ENCODE measurements at places on chromosomes 11 and 22.
A peak's percentile ranks its signal among the peaks of the same experiment; 100 is the strongest.

DNA sequence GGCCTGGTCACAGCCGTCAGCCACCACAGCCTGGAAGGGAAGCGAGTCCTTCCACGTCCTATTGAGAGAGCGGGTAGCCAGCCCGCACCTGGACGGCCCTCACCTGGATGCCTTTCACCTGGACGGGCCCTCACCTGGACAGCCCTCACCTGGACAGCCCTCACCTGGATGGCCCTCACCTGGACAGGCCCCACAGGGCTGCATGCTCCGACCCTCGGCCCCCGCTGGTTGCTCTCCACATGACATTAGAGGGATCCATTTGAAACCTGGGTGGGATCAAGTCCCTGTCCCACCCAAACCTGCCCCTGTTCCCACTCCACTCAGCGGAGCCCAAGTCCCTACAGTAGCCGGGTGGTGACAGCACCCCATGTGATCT is 3.7 kb downstream of the C1QTNF6 start:
- no peak for DNase-seq

DNA sequence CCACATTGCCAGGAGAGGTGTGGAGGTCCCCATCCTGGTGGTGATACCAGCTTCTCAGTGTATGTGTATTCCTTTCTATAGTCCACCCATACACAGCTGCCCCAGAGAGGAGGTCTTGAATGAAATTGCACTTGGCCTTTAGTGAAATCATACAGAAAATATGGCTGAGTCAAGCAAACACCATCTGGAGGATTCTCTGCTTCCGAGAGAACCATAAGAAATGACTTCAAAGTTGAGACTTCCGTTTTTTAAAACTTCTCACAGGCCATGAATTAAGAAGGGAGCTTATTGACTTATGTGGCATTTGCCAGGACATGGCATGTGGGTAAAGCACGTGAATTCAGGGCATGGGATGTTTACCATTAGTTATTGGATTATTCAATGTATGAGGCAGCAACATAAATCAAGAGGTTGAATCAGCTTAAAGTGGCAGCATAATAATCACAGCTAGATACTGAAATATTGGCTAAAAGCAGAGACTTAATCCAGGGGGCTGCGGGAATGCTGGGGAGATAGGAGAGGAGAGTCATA is 119.1 kb upstream of the MTNR1B start:
- no peak for DNase-seq

DNA sequence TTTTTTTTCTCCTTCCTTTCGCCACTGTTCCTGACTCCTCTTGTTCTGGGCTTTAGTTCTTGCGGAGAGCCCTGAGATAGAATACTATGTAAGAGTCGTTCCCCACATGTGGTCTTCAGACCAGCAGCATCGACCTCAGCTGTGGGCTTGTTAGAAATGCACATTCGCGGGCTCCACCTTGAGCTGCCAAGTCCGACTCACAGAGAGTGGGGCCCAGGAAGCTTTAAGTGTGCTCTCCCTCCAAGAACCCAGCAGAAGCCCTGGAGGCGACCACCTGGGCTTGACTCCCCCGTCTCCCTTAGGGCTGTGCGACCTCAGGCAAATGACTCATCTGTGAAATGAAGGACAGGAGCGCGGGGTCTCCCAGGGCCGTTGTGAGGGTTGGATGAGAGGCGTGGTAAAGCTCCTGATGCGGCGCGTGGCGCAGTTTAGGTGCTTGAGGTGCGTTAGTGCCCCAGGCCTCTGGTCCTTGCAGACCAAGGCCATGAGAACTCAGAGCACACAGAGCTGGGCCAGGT is 18.8 kb downstream of the SAMM50 start:
- no peak for DNase-seq

- no peak for DNase-seq
Measured at GRCh38 chr11:12662101-12662689, 12.0 kb upstream of the TEAD1 start.

- no peak for DNase-seq
Measured at GRCh38 chr11:134449713-134450112, 37.7 kb upstream of the B3GAT1 start.

DNA sequence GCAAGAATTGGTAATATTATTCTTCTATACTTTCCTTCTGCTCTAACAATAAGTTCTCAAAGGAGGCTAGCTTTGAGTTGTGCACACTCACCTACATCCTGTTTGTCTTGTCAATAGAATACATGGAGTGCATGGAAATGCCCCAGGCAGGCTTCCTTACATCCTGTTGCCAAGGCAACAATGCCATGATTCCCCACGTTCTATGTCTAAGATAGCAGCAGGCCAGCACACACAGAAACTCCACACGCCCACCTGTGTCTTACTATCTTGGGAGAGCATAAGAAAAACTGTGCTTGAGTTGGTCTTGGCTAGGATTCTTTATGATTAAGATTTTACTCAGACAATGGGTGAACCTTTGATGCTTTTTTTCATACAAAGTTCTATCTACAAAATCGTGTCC is 379.2 kb downstream of the AASDHPPT start:
- peak; percentile 74 for DNase-seq

- DNase-seq: no peak
Measured at GRCh38 chr11:27467181-27467913, 5.2 kb downstream of the LGR4 start.

DNA sequence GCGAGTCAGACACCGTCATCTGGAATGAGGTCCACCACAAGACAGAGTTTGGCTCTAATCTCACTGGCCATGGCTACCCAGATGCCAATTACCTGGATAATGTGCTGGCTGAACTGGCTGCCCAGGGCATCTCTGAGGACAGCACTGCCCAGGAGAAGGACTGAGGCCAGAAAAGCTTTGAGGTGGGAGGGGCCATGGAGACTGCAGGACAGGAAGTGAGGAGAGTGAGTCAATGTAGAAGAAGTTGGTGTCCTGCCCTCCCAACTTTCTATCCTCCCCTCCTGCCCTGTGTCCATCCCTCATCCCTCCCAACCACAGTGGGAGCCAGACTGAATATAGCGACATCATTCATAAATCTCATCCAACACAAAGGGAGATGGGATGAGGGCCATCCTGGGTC is 8.0 kb downstream of the MPEG1 start:
- no peak for DNase-seq

- no peak for DNase-seq
Measured at GRCh38 chr11:70913715-70914231, 338.6 kb downstream of the SHANK2 start.

- DNase-seq: no peak
Measured at GRCh38 chr11:35540526-35540925, 15.1 kb upstream of the PAMR1 start.
